ENCODE measurements at places on chromosomes 7 and 10.
A peak's percentile ranks its signal among the peaks of the same experiment; 100 is the strongest.

DNA sequence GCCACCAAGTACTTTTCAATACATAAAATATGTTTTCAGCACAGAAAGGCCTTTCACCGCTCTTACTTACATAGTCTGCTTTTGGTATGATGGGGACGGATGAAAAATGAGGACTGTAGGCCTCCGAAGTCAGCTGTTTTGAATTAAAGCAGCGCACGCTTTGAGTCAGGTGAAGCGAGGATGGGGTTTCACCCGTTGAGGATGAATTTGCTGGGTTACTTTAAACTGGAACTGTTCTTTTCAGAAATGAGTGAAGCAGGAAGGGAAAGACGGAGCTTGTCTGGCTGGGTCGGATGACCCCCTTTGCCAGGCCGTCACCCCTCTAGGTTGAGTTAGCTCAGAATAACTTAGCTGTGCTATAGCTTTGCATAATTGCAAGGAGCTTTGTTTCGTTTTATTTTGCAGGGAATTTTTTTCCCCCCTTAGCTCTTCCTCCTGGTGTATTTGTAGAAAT, 40.0 kb downstream of the CUX1 start:
- DNase-seq, result peak; percentile 46

GRCh38 chr10:63106111-63106755, 26.9 kb upstream of the NRBF2 start:
- DNase-seq, result no peak

DNA sequence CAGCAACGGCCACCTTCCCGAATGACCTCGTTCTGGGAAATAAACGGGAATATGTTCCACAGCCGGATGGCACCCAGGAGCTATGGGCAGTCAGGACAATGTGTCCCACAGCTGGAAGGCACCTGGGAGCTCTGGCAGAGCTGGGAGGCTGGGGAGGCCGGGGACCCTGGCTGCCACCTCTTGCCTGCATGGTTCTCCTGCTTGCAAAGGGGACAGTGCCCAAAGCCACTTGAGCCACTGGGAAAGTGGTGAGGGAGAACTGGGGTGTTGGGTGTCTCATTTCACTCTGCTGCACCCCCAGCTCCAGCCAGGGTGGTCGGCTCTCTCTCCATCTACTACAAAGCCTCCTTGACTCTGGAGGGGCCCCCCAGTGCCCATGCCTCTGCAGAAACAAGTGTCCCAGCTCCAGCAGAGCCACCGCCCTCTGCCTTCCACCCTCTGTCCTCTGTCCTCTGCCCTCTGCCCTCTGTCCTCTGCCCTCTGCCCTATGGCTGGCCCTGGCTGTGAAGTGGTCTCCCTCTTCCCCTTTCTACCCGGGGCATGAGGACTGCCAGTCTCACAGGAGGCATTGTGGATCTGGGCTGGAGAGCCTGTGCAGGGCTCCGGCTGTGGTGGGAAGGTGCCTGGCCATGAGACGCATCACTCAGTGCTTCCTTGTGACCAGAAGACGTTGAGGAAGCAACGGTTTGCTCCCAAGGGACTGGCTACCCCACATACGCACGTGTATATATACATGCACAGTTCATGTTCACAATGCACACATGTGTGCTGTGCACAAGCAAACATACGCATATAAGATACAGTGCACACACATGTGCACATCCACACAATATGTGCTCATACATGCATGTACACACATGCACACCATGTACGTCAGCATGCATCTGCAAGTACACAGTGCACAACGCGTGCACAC, 21.5 kb upstream of the INPP5A start:
- no peak for DNase-seq

DNA sequence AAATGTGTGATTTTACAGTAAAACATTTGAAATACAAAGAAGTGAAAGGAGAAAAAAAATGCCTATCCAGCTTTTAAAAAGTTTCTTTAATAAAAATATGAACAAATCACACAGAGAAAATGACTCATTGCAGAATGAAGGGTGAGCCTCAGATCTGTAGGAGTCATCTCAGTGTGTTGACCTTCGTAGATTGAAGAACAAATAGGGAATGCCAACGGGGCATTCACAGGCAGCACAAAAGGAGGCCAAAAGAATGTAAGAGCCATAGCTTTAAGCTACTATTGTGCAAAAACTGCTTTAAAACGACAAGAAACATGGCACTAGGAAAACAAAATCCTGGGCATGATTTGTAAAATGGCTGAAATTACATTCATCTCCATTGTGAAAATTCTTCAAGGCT, 782.7 kb upstream of the CELF2 start:
- DNase-seq, result no peak

DNA sequence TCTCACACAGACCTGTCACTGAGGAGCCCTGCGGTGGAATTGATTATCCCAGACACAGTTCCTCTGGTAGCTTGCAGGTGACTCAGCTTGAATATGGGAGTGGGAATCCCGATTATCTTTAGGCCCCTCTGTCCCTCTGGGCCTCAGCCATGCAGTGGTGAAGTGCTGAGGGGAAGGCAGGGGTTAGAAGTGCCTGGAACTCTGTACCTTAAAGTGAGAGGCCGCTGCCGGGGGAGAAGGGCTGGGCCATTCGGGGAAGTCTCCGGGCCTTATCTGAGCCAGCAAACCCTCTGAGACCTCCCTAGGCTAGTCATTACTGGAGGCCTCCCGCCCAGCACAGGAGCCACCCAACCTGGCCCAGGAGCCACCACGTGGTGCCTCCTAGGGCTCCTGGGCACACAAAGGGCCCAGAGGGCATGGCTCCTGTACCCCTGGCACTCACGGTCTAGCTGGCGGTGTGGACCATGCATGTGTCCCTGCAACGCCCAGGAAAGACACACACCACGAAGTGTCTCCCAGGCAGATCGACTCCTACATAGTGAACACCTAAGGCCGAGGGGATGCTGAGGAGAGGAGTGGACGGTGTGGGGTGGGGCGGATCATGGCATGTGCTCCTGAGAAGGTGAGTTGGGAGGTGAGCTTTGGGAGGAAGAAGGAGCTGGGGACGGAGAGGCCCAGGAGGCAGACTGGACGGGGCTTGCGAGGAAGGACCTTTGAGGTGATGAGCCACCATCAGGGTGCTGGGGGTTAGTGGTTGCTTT, 56.2 kb downstream of the HK1 start:
- DNase-seq, result no peak

- no peak for DNase-seq
Measured at GRCh38 chr10:97582169-97582568, 2.0 kb upstream of the HOGA1 start.

GRCh38 chr10:103265717-103266329, 11.1 kb upstream of the INA start:
- no peak for DNase-seq

DNA sequence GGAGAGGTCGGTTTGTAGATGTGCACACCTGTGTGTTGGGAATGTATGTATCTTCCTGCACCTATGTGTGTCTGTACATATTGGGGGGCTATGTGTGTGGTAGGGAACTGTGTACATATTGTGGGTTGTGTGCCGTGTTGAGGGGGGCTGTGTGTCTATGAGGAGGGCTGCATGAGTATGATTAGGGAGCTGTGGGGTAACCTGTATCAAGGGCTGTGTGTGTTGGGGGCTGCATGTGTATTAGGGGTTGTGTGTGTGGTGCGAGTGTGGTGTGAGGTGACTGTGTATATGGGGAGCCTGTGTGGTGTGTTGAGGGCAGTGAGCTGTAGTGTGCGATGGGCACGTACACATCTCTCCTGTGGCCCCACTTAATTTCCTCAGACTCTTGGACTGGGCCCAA, 22.2 kb upstream of the PAX2 start:
- no peak for DNase-seq

DNA sequence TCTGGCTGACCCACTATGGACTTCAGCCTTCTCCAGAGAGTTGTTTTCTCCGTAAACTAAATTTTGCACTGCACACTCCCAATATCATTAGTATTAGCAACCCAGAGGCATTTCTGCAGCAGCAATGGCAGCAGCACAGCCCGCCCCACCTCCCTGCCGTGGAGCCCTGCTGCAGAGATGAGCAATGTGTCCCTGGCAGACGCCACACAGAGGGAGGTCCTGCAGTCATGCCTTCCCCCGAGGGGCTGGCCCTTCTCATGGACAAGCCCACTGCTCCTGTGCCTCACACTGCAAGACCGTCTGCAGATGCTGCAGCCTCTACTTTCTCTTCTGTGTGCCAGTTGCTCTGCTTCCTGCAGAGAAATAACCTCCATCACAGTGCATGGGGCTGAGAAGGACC, 393.4 kb upstream of the MKI67 start:
- no peak for DNase-seq

DNA sequence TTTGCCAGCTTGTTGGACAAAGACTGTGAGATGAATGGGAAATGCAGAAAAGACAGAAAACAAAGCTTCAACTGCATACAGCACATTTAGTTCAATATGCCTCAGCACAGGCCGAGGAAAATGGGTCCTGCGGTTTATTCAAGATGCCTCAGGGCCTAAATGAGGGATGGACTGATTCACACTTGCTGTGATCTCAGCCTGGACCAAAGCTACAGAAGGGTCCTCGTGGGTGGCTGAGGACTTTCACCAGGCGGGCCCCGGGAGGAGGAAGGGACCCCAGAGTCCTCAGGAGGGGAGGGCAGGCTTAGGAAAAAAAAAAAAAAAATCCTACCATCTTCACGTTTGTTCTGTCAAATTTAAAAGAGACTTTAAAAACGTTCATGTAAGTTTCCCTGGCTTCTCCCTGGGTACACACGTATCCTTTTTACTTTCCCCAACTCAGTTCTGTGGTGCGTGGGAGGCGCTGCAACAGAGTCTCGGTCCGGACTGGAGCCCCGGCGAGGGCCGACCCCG, 624 bp upstream of the ZNF783 start:
- no peak for DNase-seq

DNA sequence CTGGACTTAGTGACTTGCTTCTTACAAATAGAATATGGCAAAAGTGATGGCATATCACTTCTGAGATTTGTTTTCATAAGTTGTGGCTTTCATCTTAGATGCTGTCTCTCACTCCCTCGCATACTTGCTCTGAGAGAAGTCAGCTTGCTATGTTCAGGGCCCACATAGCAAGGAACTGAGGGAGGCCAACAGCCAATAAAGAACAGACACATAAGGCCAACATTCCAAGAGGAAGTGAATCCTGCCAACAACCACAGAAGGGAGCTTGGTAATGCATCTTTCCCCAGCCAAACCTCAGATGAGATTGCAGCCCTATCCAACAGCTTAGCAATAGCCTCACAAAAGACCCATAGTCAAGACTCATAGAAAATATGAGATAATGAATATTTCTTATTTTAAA, 39.2 kb upstream of the DMTF1 start:
- DNase-seq, result no peak

DNA sequence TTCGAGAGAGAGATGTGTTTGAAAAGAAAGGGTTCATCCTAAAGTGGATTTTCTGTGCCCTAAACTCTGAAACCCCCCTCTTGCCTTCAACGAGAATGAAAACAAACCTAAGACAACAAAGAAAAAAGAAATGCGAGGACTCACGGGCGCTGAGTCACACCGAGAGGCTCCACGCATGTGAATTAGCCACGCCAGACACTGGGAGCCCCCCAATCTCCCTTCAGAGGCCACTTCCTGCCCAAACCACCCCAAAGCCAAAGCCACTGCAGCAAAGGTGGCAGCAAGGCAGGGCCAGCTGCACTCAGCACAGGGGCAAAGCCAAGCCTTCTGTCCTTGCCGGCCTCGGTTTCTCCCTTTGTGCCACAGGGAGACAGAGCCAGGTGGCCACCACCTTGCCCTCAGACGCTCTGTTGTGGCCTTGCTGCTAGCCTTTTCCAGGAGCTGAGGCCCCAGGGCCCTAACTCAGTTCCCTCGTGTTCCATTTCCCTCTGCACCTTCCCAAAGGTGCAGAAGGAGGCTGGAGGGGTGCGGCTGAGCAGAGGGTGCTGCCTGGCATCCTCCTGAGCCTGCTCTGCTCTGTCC, 93.3 kb downstream of the FAM53B start:
- DNase-seq, result no peak

- no peak for DNase-seq
Measured at GRCh38 chr7:101241015-101241363, 3.4 kb upstream of the CLDN15 start.

DNA sequence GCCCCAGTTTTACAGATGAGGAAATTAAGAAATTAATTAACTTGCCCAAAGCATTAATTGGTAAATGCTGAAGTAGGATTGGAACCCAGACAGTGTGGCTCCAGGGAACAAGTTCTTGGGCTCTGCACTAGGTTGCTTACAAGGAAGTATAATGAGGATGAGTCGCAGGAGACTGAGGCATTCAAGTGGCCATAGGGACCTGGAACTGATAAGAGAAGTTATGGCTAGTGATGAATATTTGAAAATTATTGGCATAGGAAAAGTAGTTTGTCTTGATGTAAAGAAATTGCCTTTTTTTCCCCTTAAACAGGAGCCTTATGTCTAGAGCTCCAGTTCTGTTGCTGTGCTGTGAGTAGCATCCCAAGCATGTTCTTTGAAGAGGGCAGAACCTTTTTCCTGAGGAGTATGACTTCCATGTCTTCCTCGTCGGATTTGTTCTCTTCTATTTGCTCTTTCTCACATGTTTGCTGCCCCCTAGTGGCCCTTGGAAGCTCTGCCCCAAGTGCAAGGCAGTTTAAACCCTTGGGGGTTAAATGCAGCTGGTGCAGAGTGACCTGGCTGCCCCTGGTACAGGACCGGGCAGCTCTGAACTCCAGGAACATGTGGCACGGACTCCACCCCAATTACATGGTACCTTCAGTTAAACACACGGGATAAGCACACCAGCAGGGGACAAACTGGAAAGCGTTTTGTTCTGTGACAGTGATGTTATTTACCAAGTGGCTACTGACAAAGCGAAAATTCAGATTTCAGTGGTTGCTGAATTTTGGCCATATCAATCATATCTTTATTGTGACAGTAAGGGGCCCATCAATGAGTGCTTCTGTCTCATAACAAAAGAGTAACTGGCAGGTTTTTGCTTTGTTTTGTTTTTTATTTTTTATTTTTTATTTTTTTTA, 148.8 kb downstream of the HECW1 start:
- peak; percentile 52 for DNase-seq
